ENCODE measurements at places on chromosomes 3 and 15.

- no peak for DNase-seq
- H3K4me3 ChIP-seq, result no peak overlapping the region
- no peaks in the 10 kb centered on the region for H3K4me1 ChIP-seq
- H3K27me3 ChIP-seq, result no peaks in the 10 kb centered on the region
Observed at GRCh38 chr3:41450416-41451231, 251.3 kb downstream of the CTNNB1 start.

GRCh38 chr3:11250902-11251806 is 21.0 kb upstream of the ATG7 start:
- H3K36me3 ChIP-seq, result no peaks in the 10 kb centered on the region
- DNase-seq, result no peak
- H3K4me1 ChIP-seq, result no peaks in the 10 kb centered on the region
- H3K27ac ChIP-seq, result no peak overlapping the region

DNA sequence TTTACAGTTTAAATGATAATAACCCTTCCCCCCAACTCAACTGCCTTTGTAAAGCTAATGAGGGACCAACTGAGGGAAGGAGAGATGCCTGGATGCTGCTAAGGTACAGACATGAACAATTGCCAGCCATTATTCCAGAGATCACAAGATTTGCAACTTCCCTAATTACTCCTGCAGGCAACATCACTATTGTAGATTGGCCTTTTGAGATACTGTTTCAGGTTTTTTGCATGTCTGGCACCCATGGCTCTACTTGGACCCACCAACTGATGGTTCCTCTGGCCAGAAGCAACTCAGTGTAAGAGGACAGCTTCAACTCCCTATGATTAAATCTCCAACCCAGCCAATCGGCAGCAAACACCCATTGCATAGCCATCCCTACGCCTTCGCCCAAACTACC is 478.7 kb downstream of the FHIT start:
- H3K4me1 ChIP-seq, result no peaks in the 10 kb centered on the region
- H3K27me3 ChIP-seq, result no peaks in the 10 kb centered on the region
- DNase-seq, result no peak
- no peak overlapping the region for H3K4me3 ChIP-seq
- H3K36me3 ChIP-seq, result no peaks in the 10 kb centered on the region

- H3K4me3 ChIP-seq, result no peak overlapping the region
- H3K36me3 ChIP-seq, result no peaks in the 10 kb centered on the region
- H3K27me3 ChIP-seq, result no peaks in the 10 kb centered on the region
Observed at GRCh38 chr15:92069308-92070250, 216.1 kb downstream of the SLCO3A1 start.

GRCh38 chr3:13580256-13581023 is 31.5 kb downstream of the FBLN2 start:
- H3K27ac ChIP-seq, result no peak overlapping the region
- peaks cover 66% of the 10 kb centered on the region for H3K27me3 ChIP-seq
- no peaks in the 10 kb centered on the region for H3K36me3 ChIP-seq
- H3K4me3 ChIP-seq, result no peak overlapping the region

- no peak for DNase-seq
- H3K27me3 ChIP-seq, result no peaks in the 10 kb centered on the region
- no peaks in the 10 kb centered on the region for H3K4me1 ChIP-seq
- H3K27ac ChIP-seq, result no peak overlapping the region
- H3K36me3 ChIP-seq, result no peaks in the 10 kb centered on the region
- H3K4me3 ChIP-seq, result no peak overlapping the region
Observed at GRCh38 chr3:108250626-108251025, 28.4 kb upstream of the IFT57 start.

DNA sequence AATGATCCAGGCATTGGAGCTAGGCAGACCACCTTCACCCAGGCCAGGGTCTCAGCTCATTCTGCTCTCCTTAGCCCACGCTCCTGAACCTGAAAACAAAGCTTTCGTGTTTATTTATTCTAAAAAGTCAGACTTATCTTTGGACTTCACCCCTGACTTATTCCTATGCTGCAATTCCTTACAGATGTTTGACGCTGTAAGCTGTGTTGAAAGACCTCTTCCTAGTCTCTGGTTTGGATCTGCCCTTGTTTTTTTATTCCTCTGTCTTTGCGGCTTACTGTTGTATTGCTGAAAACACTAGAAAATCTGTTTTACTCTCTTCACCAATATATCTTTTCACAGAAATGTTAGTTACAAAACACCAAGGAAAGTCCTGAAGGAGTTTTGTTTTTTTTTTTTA is 40.5 kb upstream of the LDHAL6B start:
- H3K4me3 ChIP-seq, result no peak overlapping the region
- DNase-seq, result no peak
- H3K27ac ChIP-seq, result no peak overlapping the region
- H3K4me1 ChIP-seq, result peaks cover 12% of the 10 kb centered on the region

DNA sequence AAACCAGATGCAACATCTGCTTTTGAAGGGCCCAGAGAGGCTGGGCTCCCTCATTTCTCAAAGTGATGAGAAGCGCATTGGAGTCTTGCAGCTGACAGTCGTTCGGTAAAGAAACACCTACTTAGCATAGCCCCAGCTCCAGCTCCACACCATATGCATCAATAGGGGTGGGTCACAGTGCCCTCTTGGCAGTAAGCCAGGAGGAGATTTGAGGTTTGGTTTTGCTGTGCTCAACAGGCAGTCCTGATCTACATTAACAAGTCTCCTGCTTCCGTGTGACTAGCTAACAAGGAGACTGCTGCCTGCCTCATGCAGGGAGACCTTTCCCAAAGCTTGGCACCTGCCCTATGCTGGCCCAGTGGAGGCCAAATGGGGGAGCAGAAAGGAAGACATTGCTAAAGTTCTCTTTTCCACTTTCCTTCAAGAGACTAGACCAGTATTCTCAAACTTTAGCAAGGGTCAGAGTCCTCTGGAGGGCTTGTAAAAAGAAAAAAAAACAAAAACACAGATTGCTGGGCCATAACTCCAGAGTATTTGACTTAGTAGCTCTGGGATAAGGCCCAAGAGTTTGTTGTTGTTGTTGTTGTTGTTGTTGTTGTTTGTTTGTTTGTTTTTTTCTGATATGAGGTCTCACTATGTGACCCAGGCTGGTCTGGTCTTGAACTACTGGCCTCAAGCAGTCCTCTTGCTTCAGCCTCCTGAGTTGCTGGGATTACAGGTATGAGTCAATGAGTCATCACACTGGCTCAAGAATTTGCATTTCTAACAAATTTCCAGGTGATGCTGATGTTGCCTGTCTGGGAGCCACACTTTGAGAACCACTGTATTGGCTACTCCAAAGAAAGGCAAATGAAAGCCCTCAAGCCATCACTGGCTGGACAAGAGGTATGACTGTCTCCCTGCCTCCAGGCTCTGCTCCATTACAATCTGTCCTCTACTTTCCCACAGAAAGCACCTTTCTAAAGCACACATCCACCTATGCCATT is 294.9 kb downstream of the RORA start:
- no peaks in the 10 kb centered on the region for H3K27me3 ChIP-seq
- H3K4me3 ChIP-seq, result no peak overlapping the region
- H3K27ac ChIP-seq, result no peak overlapping the region
- H3K4me1 ChIP-seq, result 0 out of 2 replicates have a peak, but pooled peaks cover 3% of the 10 kb centered on the region
- peak; percentile 79 for DNase-seq

DNA sequence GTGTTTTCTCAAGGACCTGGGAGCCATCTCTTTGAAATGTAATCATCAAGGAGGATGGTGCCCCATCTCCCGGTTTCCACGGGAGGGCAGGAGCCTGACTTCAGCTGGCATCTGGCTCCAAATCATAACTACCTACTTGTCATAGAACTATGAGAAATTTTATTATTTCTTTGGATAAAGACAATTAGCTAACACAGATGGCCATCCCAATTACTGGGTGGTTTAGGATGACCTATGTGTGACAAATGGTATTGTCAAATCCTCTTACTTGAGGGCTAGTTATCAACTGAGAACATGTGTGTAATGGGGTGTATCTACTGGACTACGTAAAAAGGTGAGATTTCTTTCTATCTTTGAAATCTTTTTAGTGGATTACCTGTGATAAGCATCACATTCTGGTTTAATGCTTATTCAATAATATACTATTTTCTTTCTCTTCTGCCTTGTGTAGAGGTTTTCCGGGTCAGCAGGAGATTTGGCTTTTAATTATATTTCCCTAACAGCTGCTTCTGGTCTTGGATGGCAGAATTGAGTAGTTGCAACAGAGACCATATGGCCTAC is 15.3 kb upstream of the PARP14 start:
- H3K36me3 ChIP-seq, result no peaks in the 10 kb centered on the region
- H3K4me3 ChIP-seq, result no peak overlapping the region
- H3K27me3 ChIP-seq, result no peaks in the 10 kb centered on the region
- no peaks in the 10 kb centered on the region for H3K4me1 ChIP-seq
- DNase-seq, result no peak

GRCh38 chr3:194112120-194113106 is 23.5 kb upstream of the HES1 start:
- H3K4me3 ChIP-seq, result no peak overlapping the region
- no peak overlapping the region for H3K27ac ChIP-seq
- no peaks in the 10 kb centered on the region for H3K4me1 ChIP-seq
- no peak for DNase-seq

DNA sequence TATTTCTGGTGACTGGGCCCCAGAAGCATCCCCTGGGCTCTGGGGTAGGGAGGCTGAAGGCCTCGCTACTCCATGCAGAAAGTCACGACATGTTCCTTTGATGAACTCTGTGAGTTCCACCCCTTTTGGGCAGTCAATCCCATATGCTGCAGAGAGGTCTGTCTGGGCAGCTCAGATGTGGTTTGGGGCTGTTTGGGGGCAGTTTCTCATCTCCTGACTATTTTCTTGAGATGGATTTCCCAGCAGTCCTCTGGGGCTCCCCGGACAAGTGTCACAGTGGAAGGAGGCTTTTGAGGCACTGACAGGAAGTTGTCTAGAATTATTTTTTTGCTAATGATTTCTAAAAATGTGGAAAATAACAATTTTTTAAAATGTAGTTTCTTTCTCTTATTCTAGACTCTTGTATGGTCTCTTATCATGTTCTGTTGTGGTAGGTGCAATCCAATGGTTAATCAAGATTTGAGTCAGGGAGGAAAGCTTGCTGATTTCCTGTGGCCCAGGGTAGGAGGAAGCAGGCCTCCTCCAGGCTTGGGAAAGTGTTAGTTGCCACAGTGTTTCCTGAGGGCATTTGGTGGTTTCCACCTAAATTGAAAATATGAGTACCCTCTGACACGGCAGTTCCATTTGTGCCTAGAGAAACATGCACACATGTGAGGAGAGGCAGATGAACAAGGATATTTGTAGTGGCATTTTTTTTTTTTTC is 19.9 kb upstream of the TATDN2 start:
- peaks cover 14% of the 10 kb centered on the region for H3K4me1 ChIP-seq
- H3K36me3 ChIP-seq, result no peaks in the 10 kb centered on the region
- H3K27ac ChIP-seq, result no peak overlapping the region
- no peaks in the 10 kb centered on the region for H3K27me3 ChIP-seq
- no peak overlapping the region for H3K4me3 ChIP-seq
- DNase-seq, result no peak

DNA sequence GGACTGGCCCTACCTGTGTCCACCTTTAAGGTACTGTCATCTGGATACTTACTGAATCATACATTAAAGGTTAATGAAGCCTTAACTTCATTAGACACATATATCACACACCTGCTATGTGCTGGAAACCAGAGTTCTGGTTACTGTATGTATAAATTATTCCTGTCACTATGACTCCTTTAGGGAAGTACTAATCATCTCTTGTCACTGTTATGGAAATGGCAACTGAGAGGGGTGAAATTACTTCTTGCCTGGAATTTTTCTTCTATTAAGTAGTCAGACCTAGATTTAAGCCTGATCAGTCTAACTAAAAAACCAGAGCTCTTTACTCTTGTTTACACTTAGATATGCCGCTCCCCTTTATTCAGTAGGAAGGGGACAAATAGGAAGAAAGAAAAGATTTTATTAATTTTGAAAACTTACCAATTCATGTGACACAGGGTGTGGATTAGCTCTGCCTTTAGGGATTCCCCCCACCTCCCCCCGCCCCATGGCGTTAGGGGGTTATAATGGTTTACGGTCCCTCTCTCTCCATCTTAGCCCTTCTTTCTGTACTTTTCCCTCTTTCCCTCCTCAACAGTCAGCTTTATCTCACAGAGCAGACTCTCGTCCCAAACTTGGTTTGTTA is 152.5 kb downstream of the KLHL25 start:
- H3K27me3 ChIP-seq, result no peaks in the 10 kb centered on the region
- H3K27ac ChIP-seq, result no peak overlapping the region
- no peak overlapping the region for H3K4me3 ChIP-seq
- H3K36me3 ChIP-seq, result no peaks in the 10 kb centered on the region
- DNase-seq, result no peak
- no peaks in the 10 kb centered on the region for H3K4me1 ChIP-seq

- H3K27me3 ChIP-seq, result no peaks in the 10 kb centered on the region
- H3K4me1 ChIP-seq, result no peaks in the 10 kb centered on the region
- DNase-seq, result no peak
- no peak overlapping the region for H3K4me3 ChIP-seq
- no peak overlapping the region for H3K27ac ChIP-seq
- H3K36me3 ChIP-seq, result no peaks in the 10 kb centered on the region
Observed at GRCh38 chr3:62132027-62132602, 241.2 kb downstream of the FEZF2 start.

GRCh38 chr15:81947548-81947947 is 98.3 kb downstream of the MEX3B start:
- H3K27ac ChIP-seq, result no peak overlapping the region
- H3K27me3 ChIP-seq, result no peaks in the 10 kb centered on the region
- H3K4me1 ChIP-seq, result peaks cover 11% of the 10 kb centered on the region
- H3K36me3 ChIP-seq, result no peaks in the 10 kb centered on the region
- DNase-seq, result no peak
- no peak overlapping the region for H3K4me3 ChIP-seq

- DNase-seq, result no peak
- no peaks in the 10 kb centered on the region for H3K27me3 ChIP-seq
- no peak overlapping the region for H3K4me3 ChIP-seq
Observed at GRCh38 chr3:100040451-100041225, 73.7 kb downstream of the FILIP1L start.

DNA sequence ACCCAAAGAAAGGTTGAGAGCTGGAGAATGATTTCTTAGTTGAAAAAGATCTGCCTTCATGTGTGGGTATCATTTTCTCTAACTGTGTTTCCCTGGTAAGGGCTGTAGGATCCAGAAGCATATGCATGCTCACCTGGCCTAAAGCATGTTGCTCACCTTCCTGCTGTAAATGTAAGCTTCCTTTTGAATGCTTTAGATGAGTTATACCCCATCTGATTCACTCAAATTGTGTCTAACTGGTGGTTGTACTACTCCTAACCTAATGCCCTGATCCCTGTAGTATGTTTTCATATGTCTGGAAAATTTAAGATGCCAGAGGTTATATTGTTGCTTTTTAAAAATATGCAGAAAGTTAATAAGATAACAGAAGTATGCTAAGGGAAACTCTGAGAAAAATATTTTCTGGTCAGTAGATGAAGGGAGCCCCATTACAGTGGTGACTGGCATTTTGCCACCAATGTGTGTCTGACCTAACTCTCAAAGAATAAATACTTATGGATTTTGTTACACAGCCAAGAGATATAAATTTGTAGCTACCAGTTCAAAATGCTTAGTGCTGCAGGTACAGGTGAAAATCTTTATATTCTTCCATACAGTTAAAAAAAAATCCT is 7.7 kb downstream of the FILIP1L start:
- H3K27ac ChIP-seq, result no peak overlapping the region
- no peaks in the 10 kb centered on the region for H3K36me3 ChIP-seq
- no peaks in the 10 kb centered on the region for H3K27me3 ChIP-seq
- H3K4me1 ChIP-seq, result peaks cover 34% of the 10 kb centered on the region
- no peak for DNase-seq

All from MM.1S (cell line).